ENCODE measurements at places on chromosomes 5 and 9.

DNA sequence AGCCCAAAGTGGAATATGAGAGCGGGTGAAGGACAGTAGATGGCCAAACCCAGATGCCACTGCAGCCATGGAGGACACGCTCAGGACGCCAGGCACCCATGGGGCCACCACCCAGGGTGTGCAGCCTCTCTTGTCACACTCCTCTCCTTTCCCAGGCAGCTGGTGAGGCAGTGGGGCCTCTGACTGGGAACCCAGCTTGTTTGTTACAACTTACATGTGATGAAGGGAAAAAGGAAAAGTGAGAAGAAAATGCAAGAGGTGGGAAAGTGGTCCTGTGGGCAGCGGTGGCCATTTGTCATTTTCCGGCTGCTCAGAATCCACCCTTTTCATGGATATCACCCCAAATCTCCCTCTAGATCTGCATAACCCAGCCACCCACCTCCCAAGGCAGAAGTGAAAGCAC is 62.7 kb upstream of the UNC5A start:
- DNase-seq: no peak

GRCh38 chr9:12880406-12881015 is 105.7 kb downstream of the LURAP1L start:
- no peak for DNase-seq

- DNase-seq: no peak
These were observed 357.8 kb downstream of the TMEM167A start for GRCh38 chr5:82719368-82719767.

DNA sequence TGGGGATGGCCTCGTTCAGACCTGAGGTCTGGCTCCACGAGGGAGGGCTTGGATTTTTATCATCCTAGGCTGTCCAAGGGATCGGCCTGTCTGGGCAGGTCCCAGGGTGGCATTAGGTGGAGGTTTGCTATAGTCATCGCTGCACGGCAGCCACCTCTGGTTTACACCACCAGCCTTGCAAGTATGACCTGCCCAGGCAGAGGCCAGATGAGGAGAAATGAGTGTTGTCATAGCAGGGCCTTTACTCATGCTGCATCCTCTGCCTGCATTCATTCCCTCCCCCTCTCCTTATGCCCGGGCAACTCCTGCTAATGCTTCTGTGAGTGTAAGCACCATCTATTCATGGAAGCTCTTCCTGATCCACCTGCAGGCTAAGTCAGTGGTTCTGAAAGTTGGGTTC is 15.3 kb upstream of the NDST1 start:
- no peak for DNase-seq

DNA sequence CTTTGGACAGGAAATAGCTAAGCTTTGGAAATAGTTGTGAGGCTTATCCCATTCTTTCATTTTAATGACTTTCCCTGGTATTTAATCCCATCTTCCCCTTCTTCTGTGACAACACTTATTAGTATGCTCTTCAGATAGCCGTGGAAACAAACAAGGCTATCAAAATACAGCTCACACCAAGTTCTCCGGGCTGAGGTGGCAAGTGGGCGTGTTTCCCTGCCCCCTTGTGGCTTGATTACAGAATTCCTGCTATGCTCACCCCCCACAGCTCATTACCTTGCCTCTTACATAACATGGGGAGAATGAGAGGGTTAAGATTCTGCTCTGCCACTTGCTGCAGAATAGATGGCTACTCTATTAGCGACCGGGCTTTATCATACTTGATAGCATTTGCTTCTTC is 437.1 kb upstream of the TLE4 start:
- no peak for DNase-seq

DNA sequence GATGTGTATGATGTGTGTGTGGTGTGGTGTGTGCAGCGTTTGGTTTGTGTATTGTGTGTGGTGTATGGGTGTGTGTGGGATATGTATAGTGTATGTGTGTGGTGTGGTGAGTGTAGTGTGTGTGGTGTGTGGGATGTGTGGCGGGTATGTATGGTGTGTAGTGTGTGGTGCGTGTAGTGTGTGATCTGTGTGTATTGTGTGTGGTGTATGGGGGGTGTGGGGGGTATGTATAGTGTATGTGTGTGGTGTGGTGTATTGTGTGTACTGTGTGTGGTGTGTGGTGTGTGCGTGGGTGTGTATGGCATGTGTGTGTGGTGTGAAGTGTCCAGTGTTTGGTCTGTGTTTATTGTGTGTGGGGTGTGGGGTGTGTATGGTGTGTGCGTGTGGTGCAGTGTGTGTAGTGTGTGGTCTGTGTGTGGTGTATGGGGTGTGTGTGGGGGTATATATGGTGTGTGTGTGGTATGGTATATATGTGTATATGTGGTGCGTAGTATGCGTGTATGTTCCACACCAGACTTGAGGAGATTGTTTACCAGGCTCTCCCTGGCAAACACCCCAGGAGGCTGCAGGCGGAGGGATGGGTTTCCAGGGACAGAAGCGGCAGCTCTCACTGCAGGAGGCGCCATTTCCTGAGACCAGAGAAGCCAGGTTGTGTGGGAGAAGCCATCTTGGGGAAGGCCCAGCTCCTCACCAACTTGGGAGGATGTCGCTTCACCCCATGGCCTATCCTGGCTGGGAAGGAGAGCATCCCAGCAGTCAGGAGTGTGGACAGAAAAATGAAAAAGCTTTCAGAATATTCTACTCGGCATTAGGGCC is 138.1 kb downstream of the NXNL2 start:
- no peak for DNase-seq

- no peak for DNase-seq
These were observed 531.7 kb upstream of the C9orf72 start for GRCh38 chr9:28105001-28105400.

DNA sequence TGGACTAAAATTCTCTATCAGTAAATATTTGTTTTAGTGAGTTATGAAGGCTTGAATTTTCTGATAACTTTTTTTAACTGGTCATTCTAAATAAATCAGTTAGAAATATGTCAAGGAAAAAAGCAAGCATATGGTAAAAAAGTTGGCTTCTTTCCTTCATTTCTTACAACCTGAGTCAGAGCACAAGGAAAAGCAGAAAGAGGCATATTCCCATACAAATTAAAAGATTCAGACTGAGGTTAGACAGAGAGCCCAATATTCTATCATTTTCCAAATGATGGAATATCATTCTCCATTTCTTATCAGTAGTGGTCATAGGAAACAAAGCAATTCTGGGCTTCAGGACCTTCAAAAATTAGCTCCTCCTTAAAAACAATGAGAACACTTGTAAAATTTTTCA is 732.1 kb downstream of the MAT2B start:
- no peak for DNase-seq

DNA sequence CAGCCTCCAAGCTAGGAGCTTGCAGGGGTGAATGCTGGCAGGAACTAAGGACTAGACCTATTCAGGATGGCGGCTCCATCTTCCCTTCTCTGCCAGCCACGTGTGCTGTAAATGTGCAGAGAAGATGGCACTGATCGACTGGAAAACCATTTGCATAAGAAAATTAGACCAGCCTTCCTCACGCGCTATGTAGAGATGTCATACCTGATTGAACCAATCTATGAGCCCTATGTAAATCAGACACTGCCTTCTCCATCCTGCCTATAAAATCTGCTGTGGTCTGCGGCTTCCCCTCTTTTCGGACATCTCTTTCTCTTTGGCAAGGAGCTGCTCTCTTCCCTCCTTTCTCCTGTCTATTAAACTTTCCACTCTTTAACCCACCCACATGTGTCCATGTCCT is 91.6 kb downstream of the NPR3 start:
- DNase-seq: no peak

GRCh38 chr5:33563983-33564908 is 123.5 kb downstream of the TARS1 start:
- no peak for DNase-seq

DNA sequence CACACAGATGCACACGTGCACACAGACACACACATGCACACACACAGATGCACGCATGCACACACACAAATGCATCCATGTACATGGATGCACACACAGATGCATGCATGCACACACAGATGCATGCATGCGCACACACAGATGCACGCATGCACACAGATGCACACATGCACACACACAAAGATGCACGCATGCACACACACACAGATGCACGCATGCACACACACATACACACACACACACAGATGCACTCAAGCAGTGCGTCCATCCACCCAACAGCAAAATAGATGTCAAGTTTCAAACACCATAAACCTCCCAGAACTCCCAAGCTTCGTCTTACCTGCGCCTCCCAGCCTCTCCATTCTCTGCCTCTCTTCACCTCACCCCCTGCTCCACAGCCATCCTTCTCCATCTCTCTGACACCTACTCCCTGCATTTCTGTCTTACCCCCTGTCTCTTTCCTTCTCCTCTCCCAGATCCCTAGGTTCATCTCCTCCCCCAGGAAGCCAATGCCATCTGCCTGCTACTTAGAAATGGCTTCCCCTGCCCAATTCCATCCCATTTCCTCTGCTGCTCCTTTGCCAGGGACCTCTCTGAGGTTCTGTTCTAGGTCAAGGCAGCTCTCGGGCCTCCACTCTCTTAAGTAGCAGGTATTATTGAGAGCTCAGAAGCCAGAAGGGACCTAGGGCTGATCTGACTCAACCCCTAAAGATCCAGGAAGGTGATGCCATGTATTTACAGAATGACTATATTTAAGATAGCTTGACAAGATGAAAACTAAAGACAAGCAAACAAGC is 297.2 kb downstream of the MED10 start:
- no peak for DNase-seq

- DNase-seq: no peak
These were observed 90.8 kb downstream of the SLF1 start for GRCh38 chr5:94709277-94709676.

DNA sequence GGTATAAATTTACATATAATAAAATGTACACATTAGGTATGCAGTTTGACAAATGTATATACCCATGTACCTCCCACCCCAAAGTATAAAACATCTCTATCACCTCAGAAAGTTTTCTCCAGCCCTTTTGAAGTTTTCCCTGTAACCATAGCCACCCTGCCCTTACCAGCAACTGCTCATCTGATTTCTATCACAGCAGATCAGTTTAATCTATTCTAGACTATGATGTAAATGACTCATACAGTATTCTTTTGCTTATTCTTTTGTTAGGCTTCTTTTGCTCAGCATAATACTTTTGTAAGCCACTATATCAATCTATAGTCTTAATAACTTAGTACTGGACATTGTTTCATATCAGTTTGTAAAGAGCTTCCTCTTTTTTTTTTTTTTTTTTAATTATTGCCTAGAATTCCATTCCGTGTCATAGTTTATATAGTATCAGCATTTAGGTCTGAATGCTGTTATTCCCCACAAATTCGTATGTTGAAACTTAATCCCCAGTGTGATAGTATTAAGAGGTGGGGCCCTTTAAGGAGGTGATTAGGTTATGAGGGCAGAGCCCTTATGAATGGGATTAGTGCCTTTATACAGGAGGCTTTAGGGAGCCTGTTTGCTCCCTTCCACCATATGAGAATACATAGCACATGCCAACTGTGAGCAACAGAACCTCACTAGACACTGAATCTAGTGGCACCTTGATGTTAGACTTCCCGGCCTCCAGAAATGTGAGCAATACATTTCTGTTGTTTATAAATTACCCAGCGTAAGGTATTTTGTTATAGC is 20.3 kb downstream of the MELK start:
- no peak for DNase-seq

GRCh38 chr5:95668216-95668615 is 14.6 kb downstream of the SPATA9 start:
- no peak for DNase-seq

GRCh38 chr5:157650991-157651611 is 1.1 kb downstream of the SOX30 start:
- DNase-seq: no peak

DNA sequence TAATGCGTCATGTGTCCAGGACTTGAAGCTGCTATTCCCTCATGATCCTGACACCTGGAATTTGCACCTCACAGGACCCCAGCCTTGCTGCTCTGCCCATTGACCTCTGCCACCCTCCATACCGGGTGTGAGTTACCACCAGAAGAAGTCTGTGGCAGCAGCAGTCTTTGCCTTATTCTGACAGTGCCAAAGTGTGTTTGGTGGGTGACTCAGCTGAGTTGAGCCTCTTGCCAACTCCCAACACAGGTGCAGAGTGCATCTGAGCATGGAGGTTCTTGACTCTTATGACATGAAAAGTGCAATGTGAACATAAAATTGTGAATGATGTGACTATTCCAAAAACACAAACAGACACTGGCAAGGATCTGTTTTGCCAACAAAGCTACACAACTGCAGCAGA is 1166.5 kb upstream of the CDH18 start:
- DNase-seq: no peak

DNA sequence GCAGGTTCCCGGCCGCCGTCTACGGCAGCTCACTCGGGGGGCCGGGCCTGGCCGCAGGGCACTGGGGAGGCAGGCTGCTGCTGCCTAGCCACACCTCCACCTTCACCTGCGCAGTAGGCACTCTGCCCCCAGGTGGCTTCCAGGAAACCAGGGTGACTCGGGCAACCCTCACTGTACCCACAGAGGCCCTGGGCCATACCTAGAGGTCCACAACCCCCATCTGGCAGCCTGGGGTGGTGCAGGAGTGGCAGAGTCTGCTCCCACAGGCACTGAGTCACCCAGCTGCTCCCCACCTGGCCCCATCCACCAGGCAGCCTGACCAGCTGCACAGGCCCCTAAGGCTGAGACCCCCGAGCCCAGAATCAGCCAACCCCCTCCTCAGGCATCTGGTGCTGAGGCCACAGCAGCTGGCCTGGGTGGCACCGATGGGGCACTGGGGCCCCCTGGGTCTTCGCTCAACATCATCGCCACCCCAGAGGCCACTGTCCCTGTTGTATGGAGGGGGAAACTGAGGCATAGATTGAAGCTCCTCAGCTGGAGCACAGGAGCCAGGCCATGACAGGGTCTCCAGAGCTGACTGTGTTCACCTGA is 70.2 kb downstream of the KCNT1 start:
- DNase-seq: no peak

GRCh38 chr5:65382582-65382981 is 99.1 kb downstream of the ADAMTS6 start:
- DNase-seq: no peak

DNA sequence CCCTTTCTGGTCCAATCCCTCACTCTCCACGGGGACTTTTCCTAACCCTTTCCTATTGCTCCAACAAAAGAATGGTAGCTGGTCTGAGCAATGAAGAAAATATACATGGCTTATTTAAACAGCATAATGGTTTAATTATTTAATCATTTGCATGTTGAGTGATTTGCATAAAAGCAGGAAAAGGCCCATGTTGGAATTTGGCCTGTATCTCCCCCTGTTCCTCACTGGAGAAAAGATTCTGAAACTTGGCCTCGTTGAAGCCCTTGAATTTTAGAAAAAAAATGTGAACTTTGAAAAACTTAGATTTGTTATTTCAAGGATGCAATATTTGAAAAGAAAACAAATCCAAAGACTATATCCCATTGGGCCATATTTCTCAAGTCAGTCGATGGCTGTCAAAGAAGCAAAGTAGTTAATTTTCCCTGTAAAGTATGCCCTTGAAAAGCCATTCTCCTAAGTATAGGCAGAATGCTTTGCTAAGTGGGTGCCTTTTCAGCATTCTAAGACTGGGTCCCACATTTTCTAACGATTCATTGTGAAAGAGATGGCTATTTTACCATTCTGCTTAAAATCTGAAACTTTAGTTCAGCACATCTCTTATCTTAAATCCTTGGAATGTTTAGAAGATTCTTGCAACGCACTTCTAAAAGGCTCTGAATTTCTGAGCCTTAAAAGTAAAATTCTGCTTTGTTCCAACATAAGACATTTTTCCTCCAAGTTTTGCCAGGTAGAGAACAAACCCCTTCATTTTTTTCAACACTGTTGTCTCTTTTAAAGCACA is 428.8 kb downstream of the ARHGEF28 start:
- no peak for DNase-seq

- no peak for DNase-seq
These were observed 6.3 kb downstream of the TESK1 start for GRCh38 chr9:35611230-35611797.

GRCh38 chr9:17906176-17906840 is 327.4 kb downstream of the SH3GL2 start:
- DNase-seq: no peak
